Brain pericyte (primary cell): ENCODE measurements at places on chromosomes 6 and 20.

DNA sequence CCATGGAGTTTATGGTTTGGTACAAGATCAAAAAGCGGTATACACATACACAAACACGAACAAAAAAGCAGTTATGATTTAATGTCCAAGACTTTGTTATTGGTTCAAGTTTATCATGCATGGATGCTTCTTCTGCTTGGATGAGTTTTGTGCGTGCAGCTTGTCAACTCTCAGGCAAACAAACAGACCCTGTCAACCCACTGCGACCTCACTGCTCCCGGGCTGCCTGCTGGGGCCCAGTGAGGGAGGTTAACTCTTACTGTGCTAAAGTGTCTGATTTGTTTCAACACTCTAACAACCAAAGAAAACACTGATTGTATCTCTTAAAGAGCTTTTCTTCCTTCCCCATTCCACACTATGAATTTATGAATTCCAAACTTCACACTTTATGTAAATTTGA lies 26.8 kb upstream of the DDR1 start:
- DNase-seq = no peak

DNA sequence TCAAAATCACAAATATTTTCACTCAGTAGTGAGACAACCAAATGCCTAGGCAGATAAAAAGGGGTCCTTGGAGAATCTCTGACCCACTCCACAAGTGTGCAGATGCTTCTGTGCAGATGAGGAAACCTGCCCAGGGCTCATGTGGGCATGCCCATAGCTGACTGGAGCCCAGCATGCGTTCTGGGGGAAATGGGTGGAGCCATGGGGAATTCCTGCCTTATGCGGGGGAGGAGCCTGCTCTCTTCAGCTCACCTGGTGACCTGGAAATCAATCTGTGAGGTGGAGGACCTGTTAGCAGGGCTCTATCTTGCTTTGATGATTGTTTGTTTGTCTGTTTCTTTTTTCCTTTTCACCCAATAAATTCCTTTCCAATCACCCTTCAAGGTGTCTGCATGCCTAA lies 23.4 kb upstream of the PLN start:
- no peak for DNase-seq

GRCh38 chr6:53795340-53795701 lies 516 bp downstream of the LRRC1 start:
- DNase-seq = no peak

DNA sequence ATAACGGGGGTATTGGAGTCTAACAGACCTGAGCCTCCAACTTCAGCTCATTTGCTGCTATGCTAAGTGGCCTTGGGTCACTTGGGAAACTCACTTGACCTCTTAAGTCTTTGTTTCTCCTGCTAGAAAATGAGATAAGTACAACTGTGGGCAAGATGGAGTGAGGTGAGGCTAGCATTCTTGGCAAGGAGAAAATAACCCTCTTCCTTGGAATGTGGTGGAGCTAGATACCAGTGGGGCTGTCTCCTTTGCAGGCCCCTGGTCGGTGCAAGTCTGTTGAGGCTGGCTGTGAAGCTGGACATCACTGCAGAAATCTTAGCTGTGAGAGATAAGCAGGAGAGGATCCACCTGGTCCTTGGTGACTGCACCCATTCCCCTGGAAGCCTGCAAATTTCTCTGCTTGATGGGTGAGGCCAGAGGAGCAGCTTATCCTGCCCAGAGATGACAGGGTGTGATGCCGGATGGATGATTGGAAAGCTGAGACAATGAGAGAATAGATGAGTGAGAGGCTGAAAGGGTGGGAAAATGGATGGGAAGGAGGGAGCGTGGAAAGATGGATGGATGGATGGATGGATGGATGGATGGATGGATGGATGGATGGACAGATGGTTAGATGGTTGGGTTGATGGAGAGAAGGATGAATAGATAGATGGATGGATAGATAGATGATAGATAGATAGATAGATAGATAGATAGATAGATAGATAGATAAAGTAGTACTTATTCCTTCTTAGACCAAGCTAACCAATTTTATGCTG lies 4.4 kb downstream of the BPIFA1 start:
- DNase-seq = no peak

- no peak for DNase-seq
These were observed 445.4 kb downstream of the GJA1 start for GRCh38 chr6:121880831-121881230.
